ENCODE measurements at places on chromosomes 5 and 9.

DNA sequence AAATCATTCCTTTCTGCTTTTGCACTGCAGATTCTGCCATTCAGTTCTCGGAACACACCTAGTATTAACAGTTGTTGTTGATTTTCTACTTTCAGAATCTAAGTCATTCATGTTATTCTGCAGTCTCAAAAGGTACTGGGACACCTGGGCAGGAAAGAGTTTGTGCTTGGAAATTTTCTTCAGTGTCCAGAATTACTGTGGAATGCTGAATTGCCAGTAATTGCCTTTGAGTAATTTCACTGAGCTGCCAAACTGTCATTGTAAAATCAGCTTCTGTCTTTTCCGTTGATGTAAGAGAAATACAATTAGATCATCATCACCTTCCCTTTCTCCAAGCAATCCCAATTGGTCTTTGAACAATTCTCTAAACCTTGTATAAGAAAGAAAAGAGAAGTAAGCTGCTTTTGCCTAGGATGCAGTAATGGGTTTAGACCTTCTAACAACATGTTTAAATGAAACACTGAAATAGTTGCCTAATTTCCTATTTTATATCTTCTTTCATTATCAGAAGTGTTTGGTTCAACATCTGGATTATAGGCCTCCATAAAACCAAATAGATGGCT, 75.7 kb upstream of the TGFBR1 start:
- DNase-seq: no peak

DNA sequence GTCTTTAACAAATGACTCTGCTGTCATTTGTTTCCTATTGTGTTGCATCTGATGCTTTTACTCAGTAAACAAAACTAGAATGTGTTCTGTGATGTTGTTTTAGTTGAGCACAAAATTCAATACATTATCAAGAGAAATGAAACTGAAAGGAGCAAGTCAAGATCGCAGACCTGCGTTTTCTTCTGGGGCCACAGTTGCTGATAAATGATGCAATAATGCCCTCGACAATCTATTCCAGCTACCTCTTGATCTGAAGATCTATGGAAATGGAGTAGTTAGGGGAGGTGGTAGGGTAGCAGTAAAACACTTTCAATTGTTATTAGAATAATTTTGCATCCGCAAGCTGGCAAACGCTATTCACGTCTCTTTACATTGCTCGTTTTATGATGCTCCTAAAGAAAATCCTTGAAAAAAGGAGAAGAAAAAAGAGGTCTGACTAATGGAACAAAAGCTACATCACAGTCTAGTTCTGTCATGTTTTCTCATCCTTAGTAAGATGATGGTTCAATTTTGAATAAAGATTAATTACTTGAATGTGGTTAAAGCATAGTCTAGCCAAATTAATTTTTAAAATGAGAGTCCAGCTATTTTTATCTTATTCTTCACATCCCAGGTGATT, 1.6 kb downstream of the ZNF366 start:
- no peak for DNase-seq

- no peak for DNase-seq
These were observed 460.3 kb upstream of the TYRP1 start for GRCh38 chr9:12232836-12233235.

- no peak for DNase-seq
These were observed 2.4 kb downstream of the CKMT2 start for GRCh38 chr5:81235287-81236072.

- DNase-seq: no peak
These were observed 52.5 kb downstream of the FGF10 start for GRCh38 chr5:44336708-44337107.

All from stimulated activated CD8-positive, alpha-beta memory T cell treated with anti-CD3 and anti-CD28 coated beads, Interleukin-4, amount 100 ng/mL, for 24 hours (primary cell).